ENCODE measurements at places on chromosomes 1 and 21. TPM values are rescaled to one million over a fixed set of nuclear protein-coding genes. Genes with fewer than 3 reads are reported as not detected.

The ZNF648 gene
- not detected for total RNA-seq

The CSF3R gene
- not detected for total RNA-seq

The AMY1B gene
- total RNA-seq, result not detected

The AGBL4 gene
- not detected for total RNA-seq

The ITGB2 gene
- 242 TPM for total RNA-seq

The CLDN14 gene
- not detected for total RNA-seq

The FBLIM1 gene
- not detected for total RNA-seq

The VANGL1 gene
- 4.2 TPM for total RNA-seq

The TMEM82 gene
- not detected for total RNA-seq

The TSPAN1 gene
- 0.53 TPM for total RNA-seq

The SYDE2 gene
- 2.8 TPM for total RNA-seq

The CD101 gene
- total RNA-seq, result 0.19 TPM

The HSF2BP gene
- 0.50 TPM for total RNA-seq

The SERPINC1 gene
- not detected for total RNA-seq

The ATP6V1G3 gene
- not detected for total RNA-seq

The TRIM46 gene
- 6.3 TPM for total RNA-seq

The IQCC gene
- 4.5 TPM for total RNA-seq

The SLC1A7 gene
- not detected for total RNA-seq

The NFIA gene
- 5.3 TPM for total RNA-seq

The ST6GALNAC5 gene
- not detected for total RNA-seq

The OVAAL gene
- total RNA-seq, result not detected

All from activated CD4-positive, alpha-beta memory T cell treated with anti-CD3 and anti-CD28 coated beads for 36 hours (primary cell).